ENCODE measurements at places on chromosomes 2 and 18.

DNA sequence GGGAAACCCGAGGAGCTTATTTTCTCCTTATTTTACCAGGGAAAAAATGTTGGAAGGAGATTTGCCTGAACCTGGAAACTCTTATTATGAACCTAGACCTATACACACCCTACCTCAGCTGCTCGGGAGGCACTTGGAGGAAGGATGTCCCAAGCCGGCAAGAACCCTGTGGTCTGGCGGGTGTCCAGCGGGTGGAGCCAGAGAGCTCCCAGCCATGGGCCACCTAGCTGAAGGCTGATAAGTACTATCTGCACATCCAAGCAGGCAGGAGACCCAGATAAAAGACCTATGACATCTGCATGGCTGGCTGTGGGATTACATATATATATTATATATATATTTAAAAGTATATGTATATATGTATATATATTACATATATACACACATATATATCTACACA, 1.1 kb upstream of the SLC14A1 start:
- peak; percentile 60 for DNase-seq

- no peak for DNase-seq
These were observed 52.2 kb downstream of the NRP2 start for GRCh38 chr2:205734436-205735037.

GRCh38 chr2:171794918-171795317, 99.1 kb downstream of the SLC25A12 start:
- no peak for DNase-seq

GRCh38 chr2:166419616-166419934, 43.8 kb upstream of the SCN9A start:
- DNase-seq, result no peak

- DNase-seq, result no peak
These were observed 41.5 kb downstream of the SRSF7 start for GRCh38 chr2:38709567-38710194.

- DNase-seq, result no peak
These were observed 20.9 kb downstream of the THNSL2 start for GRCh38 chr2:88190808-88191721.

- DNase-seq, result no peak
These were observed 1.2 kb upstream of the BIN1 start for GRCh38 chr2:127108090-127108523.

GRCh38 chr2:20050646-20051531, 539 bp downstream of the LAPTM4A start:
- no peak for DNase-seq

- peak; percentile 60 for DNase-seq
These were observed at the start of gene FEZ2 for GRCh38 chr2:36597532-36598377. TSS of gene FEZ2 (minus strand) at chr2:36598168. CDS start at chr2:36598142, 26 bp downstream.

- DNase-seq, result no peak
These were observed at the start of gene NTSR2 for GRCh38 chr2:11669454-11670291. TSS of gene NTSR2 (minus strand) at chr2:11670195. CDS start at chr2:11670129, 66 bp downstream.

DNA sequence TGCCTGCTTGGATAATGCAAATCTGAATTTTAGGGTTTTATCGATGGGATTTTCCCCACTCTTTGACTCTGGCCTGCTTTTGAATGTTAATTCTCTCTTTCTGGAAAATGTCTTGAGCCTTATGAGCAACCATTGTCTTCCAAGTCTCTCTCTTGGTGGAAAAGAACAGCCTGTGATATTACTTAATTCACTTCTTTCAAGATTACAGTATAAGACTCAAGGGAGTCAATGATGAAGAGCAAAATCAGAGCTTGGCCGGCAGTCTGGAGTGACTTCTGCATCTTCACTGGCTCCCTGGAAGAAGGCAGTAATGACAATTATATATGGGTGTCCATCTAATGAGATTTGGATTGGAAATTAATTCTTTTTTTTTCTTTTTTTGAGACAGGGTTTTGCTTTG, 122.9 kb upstream of the ZEB2 start:
- DNase-seq, result no peak

GRCh38 chr2:187475499-187476248, 27.6 kb upstream of the CALCRL start:
- no peak for DNase-seq

DNA sequence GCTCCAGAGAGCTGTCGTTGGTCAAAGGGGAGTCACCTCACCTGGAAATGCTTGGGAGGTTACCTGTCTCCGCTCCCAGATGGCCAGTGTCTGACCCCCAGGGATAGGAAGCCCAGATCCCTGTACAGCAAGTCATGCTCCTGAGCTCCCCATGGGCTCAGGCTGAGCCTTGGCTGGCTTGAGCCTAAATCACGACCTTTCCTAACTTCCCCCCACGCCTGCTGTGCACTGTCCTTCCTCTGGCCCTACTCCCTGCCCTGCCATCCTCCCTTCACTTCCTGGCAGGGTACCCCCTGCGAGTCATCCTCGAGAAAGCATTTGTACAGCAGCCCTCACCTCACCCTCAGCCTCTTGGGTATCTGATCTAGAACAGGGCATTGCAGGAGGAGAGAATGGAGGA, 9.2 kb upstream of the HDAC4 start:
- DNase-seq, result no peak

DNA sequence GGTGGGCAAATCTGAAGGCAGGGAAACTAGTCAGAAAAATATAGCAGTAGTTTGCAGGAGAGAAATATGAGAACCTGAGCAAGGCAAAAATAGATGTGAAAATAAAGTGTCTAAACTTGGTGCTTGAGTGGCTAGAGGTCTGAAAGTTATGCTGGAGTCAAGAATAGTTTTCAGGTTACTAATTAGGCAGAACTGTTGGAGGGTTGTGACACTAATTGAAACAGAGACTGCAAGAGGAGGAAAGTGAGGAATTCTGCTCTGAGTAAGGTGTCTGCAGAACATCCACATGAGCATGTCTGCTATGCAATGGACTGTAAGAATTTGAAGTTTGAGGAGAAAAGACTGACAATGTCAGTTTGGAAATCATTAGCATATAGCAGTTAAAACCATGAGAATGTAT, 444.0 kb upstream of the LRRTM1 start:
- DNase-seq, result no peak

DNA sequence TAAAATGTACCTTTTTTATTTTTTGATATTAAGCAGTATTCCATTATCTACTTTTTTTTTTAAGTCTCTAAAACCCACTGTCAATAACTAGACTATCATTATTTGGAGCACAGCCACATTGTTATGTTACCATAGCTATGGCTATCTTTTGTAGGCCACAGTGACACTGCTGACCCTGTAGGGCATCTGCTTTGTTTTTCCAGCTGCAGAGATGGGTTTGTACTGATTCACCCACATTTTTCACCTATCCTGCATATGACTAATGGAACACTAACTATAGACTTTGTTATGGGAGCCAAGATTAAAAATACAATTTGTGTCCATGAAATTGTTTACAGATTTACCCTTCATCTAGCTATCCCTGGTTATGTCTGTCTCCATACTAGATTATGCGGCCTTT, 21.6 kb upstream of the OTX1 start:
- DNase-seq, result no peak

GRCh38 chr2:230541934-230542380, 126.0 kb downstream of the SP100 start:
- DNase-seq, result no peak

DNA sequence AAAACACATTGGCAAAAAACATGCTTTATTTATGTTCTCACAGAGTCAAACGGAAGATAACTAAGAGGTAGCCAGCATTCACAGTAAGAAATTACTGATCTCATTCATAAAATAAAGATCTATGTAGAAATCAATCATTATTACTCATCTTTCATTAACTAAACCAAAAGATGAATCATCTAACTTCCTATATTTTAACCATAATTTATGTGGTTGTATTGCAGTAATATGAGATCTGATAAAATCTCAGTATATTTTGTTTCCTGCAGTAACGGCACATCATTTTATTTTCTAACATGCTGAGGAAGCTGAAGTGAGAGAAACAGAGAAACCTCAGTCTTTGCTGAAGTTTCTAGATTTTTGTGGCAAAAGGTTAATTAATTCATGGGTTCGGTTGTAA, 375.8 kb downstream of the GALNT13 start:
- no peak for DNase-seq

DNA sequence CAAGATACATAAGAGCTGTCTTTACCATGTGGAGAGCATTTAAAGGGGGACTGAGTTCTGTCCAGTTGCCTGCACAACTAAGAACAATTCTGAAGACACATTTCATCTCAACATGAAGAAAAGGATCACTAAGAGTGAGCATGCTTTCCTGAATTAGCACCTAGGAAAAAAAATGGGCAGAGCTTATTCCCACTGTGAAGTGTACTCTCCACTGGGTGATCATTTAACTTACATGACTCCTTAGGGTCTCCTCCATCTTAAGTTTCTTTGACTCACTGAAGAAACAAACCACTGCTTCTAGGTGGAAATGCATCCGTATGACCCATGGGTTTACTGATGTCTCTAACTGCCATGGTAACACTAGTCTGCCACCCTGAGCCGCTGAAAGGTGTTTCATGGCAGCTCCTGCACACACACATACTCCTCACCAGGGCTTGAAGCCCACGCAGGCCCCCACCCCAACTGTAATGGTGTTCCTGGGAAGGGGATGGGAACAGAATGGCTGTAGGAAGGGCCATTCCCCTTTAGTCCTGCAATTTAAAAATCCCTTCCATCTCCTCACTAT, 27.1 kb downstream of the HDLBP start:
- no peak for DNase-seq

- no peak for DNase-seq
These were observed 289.3 kb downstream of the FSIP2 start for GRCh38 chr2:186027922-186028321.

- DNase-seq, result no peak
These were observed 25.9 kb downstream of the GPR35 start for GRCh38 chr2:240651185-240651584.

GRCh38 chr18:22983175-22983574, 50.0 kb downstream of the RBBP8 start:
- DNase-seq, result no peak

DNA sequence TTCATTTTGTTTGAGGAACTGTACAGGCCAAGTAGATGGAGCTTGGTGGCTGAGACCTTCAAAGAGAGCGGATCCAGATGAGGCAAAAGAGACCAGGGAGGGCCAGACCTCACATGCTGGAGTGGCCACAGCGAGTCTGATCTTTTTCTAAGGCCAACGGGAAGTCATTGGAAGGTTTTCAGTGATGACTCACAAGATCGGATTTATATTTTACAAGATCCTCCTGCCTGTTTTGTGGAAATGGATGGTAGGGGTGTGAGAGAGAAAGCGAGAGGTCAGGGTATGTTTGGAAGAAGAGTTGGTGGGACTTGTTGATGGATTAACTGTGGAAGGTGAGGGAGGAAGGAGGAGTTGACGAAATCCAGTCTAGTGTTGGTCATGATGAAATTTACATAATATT, 44.6 kb upstream of the TUBA3D start:
- no peak for DNase-seq

DNA sequence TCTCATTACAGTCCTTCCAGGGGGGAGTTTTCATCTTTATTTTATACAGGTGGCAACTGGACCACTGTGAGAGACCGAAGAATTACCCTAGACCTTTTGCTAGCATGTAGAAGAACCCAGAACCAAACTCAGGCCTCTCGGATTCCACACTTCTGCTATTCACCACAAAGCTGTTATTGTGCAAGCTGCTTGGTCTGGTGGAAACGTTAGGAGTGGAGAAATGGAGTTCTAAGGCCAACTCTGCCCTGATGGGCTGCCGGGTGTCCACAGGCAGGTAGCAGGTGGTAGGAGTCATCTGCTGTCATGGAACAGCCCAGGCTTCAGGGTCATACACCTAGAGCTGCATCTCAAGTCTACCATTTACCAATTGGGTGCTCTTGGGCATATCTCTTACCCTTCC, 218.8 kb downstream of the BCL11A start:
- no peak for DNase-seq

DNA sequence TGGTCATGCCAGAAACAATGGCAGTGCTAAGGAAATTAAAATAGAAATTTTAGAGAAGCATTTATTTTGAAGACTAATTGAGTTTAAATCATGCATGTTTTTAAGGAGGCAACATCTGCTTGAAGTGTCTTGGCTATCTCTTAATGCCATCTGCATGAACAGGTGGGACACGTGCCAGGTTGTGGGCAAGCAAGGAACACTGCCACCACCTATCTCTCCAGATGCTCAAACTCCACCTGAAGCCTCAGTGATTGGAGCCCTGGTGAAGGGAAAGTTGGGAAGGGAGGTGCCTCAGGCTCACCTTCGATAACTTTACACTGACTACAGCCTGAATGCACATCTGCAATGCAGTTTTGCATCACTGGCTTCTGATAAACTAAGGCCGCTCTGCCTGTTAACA, 91.5 kb downstream of the TPGS2 start:
- no peak for DNase-seq

DNA sequence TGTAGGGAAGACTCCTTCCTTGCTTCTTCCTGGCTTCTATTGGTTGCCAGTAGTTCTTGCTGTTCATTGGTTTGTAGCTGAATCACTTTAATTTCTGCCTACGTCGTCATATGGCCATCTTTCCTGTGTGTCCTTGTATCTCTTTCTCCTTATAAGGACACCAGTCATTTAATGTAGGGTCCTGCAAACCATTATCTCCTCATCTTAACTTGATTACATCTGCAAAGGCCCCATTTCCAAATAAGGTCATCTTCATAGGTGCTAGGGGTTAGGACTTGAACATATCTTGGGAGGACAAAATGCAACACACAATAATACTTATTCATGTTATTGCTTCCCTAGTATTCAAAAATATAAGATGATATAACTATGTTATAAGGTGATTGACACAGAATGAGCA, 95.5 kb upstream of the TTC27 start:
- no peak for DNase-seq

DNA sequence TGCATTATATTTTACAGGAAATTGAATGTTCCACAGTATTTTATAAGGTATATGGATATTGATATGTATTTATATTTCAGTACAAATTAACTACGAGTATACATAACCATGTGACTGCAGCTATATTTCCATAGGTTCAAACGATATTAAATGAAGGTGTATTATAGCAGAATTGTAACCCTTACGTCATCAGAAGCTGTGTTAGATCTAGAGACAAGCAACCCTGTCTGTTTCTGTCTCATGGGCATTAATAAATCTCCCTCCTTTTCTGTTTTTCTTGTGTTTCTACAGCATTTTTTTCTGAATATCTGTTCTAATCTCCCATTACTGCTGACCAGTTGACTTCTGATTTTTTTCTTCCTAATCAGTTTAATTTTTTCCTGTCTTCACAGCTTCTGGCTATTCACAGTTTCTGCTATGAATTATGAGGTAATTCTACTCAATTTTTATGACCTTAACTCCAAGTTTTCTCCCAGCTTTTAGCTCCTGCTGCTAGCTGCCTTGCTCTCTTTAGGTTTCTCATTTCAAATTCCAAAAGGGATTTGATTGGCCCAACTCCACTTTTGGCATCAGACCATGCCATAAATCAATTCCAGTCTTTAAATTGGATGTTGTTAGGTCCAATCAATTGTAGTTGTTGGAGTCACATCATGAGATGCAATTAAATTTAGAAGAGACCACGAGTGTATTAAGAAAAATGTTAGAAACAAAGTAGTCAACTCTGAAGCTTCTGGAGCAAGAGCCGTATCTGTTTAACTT, 277.5 kb upstream of the ZSWIM2 start:
- DNase-seq, result no peak

GRCh38 chr2:188050726-188051125, 240.9 kb upstream of the GULP1 start:
- no peak for DNase-seq

- no peak for DNase-seq
These were observed 47.7 kb downstream of the TANK start for GRCh38 chr2:161207941-161208340.

All from CD4-positive, alpha-beta T cell treated with Interleukin-15 for 1 hour (primary cell).